ENCODE measurements at places on chromosomes 2 and 18.

DNA sequence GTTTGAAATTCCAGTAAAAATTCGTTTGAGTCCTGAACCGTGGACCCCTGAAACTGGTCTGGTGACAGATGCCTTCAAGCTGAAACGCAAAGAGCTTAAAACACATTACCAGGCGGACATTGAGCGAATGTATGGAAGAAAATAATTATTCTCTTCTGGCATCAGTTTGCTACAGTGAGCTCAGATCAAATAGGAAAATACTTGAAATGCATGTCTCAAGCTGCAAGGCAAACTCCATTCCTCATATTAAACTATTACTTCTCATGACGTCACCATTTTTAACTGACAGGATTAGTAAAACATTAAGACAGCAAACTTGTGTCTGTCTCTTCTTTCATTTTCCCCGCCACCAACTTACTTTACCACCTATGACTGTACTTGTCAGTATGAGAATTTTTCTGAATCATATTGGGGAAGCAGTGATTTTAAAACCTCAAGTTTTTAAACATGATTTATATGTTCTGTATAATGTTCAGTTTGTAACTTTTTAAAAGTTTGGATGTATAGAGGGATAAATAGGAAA, 80.7 kb downstream of the ACSL3 start:
- no peak for DNase-seq

DNA sequence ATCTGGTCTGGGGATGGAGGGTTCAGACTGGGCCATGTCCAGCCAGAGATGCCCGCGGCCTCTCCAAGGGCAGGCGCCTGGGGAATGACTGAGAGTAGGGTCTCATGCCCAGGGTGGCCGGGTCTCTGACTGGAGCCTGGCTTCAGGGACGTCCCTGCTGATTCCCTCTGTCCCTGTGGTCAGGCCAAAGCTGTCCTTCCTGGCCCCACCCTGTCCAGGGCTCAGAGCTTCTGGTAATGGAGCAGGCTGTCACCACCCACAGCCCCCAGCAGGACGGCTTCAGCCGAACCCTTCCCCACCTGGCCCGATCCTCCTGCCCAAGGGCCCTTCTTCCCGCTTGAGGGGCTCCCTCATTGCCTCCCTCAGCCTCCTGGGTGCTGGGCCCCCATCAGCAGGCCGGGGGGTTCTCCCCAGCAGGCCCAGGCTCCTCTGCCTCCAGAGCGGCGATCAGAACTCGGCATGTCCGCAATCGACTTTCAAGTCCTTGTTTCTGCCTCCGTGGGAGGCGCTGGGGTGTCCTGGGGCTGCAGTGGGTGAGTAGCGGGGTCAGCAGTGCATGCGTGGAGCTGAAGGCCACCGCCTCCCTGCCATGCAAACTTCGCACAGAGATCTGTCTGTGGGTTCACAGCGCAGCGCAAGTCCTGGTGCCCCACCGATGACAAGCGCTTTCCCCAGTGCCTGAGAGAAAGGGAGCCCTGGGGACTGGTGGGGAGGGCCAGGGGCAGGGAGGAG, 18.3 kb downstream of the RAMP1 start:
- no peak for DNase-seq

GRCh38 chr2:238497610-238498005, 70.9 kb downstream of the ASB1 start:
- DNase-seq, result no peak

GRCh38 chr2:106876699-106877098, 9.3 kb downstream of the ST6GAL2 start:
- no peak for DNase-seq

DNA sequence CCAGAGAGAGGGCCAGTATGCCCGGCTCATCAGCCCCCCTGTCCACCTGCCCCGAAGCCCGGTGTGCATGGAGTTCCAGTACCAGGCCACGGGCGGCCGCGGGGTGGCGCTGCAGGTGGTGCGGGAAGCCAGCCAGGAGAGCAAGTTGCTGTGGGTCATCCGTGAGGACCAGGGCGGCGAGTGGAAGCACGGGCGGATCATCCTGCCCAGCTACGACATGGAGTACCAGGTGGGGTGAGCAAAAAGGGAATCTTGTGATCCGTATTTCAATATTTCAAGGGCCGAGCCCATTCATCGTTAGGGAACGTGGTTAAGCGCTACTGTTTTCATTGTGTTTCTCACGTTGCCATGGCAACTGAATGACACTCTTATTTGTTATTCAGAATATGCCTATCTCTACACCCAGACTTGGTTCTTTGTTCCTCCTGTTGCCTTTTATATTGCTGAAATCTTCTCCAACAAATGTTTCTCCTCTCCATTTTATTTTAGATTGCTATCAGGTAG, 81.5 kb downstream of the NRP2 start:
- peak; percentile 73 for DNase-seq

DNA sequence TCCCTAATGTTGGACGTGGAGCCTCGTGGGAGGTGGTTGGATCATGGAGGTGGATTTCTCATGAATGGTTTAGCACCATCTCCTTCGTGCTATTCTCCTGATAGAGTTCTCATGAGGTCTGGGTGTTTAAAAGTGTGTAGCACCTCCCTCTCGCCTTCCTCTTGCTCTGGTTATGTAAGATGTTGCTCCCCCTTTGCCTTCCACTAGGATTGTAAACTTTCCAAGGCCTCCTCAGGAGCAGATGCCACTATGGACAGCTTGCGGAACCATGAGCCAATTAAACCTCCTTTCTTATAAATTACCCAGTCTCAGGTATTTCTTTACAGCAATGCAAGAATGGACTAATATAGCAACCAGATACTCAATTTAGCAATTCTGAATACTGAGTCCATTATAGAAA, 82.4 kb upstream of the PELI1 start:
- DNase-seq, result no peak

DNA sequence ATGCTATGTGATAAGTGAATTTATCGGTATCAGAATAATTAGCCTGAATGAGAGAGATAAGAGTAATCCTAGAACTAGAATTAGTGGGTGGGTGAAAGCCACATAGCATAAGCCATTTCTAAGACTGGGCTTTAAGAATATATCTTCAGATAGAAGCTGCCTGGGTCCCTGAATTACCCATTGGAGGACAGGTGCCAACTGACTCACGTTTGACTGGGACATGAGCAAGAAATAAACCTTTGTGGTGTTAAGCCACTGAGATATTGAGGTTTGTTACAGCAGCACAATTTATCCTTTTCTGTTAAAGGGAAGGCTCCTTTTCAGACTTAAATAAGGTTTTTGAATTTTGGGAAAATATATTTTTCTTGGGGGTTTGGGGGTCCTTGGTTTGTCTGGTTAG, 95.9 kb downstream of the POLE4 start:
- no peak for DNase-seq

DNA sequence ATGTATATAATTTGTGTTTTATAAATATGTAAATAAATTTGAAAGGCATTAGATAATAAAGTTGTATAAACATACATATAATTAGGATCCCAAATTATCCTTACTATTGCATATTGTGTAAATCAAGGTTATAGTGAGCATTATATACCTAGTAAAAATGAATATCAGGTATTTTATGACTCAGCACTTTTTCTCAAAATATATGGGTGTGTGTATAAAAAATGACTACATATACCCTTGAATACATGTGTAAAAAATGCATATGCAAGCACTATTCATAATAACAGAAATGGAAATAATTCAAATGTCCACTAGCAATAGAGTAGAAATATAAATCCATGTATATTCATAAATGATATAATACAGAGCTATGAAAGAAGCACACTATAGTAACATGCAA, 870.9 kb upstream of the CNTNAP5 start:
- no peak for DNase-seq

DNA sequence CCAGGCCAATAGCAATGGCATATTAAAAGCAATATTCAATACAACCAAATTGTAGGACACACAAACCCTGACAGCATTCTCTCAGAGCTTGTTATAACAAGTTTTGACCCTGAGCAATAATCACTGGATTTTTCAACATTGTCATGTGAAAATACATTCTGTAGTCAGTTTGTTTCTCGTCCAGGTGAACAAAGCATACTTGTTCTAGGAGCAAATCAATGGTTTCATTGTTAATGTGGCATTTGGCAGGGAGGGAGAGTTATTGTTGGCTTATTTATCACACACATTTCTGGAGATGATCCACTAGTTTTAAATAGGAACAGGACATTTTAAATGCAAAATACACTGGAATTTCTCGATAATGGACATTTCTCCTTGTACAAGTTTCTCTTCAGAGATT, 69.9 kb upstream of the L3MBTL4 start:
- no peak for DNase-seq

DNA sequence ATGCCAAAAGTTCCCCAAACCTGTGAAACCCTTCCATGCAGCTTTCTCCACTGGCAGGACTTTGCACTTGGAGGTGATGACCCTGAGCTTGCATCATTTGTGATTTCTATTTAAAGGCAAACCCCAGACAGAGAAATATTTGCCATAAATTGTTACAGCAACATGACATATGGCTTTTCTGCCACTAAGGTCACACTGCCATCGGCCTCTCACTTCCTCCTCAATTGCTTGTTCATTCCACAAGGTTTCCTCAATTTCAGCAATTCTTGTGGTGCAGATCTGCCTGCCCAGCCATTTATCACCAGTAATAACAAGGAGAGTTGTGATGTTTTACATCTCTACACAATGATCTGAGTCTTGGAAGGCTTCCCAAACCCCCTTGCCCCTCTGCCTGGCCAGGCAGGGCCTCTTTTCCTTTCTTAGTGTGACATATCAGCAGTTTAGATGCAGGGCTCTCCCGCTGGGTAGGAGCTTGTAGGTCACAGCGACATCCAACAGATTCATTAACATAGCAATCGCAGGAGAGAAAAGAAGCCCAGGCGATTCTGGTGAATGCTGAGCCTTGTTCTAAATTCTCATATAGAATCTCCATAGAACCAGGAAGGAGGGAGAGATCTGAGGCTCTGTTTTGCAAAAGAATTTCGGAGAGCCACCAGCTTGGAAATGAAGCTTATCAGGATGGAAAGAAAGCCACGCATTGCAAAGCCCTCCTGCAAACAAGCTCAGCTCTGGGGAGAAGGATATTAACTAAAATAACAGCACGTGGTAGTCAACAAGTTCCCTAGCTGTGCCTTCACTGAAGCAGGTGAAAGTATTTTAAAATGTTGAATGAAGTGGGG, 46.7 kb upstream of the ITGA6 start:
- no peak for DNase-seq

- DNase-seq, result no peak
Observed at GRCh38 chr2:217125014-217125413, 265.1 kb upstream of the TNP1 start.

GRCh38 chr2:237600205-237600846, 9.8 kb upstream of the RAB17 start:
- DNase-seq, result peak; percentile 66

- DNase-seq, result no peak
Observed at GRCh38 chr2:132256251-132256902, 94.6 kb upstream of the ANKRD30BL start.

GRCh38 chr18:79746730-79747129, 51.0 kb upstream of the KCNG2 start:
- no peak for DNase-seq

- no peak for DNase-seq
Observed at GRCh38 chr2:177970670-177971454, 101.7 kb downstream of the PDE11A start.

DNA sequence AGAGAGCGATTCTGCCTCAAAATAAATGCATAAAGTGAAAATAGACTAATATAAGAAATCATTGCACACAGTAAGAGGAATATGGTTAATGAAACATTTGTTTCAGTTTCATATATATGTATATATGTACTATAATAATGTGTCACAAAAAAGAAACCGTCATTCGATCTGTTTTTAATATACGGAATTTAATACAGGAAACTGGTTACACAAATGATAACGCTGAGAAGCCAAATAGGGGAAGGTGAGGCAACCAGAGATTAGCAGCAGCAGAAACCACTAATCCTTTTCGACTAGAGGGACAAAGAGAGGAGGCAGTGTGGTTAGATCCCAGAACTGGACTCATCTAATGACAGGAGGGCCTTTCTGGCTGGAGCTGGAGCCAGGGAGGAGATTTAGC, 64.2 kb upstream of the GREB1L start:
- DNase-seq, result no peak

DNA sequence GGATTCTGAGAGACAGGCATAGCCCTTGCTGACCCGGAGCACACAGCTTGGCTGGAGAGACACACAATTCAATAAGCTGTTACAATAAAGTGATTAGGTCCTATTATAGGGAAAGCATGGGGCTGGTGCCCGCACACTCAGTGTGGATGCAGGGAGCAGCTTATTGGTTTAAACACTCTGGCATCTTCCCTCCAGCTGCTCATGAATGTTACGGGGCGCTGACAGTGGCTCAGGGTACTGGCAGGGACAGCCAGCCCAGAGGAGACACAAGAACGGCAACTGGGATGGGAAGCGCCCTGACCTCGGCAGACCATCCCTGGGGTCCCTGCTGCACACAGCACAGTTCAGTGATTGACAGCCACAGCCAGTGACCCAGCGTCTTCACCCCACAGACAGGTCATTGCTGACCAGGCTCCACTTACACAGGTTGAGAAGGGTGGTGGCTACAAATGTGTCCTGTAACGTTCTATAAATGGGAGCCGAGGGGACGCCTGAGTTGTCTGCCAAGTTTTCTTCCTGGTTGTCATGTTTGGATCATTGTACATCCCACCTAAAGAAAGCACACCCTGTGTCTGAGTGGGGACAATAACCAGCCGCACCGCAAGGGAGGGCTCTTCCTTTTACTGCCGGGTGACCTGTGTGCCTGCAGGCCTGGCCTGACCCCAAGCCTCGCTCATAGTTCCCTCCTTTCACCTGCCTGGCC, 60.3 kb downstream of the SH3BP4 start:
- no peak for DNase-seq

DNA sequence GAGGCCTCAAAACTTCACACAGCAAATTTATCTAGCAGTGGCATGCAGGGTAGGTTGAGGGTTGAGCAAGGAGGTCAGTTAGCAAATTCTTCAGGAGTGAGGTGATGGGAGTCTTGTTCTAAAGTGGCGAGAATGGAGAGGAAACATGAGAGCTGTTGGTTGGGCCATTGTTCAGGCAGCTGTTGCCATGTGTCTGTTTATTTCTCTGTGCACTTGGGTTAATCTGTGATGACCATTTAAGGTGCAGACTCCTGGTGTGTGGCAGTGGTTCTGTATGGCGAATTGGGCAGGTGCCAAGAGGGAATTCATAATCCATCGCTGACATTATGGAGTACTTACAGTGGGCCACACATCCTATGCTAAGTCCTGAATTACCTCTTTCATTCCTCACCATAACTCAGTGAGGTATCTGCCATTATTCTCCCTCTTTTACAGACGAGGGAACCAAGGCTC, 30.4 kb downstream of the TMEM178A start:
- DNase-seq, result peak; percentile 76

Data from AG09309 (cell line).